ENCODE measurements at places on chromosomes 4 and X.

- DNase-seq = no peak
Measured at GRCh38 chr4:56641494-56642051, 39.5 kb downstream of the HOPX start.

DNA sequence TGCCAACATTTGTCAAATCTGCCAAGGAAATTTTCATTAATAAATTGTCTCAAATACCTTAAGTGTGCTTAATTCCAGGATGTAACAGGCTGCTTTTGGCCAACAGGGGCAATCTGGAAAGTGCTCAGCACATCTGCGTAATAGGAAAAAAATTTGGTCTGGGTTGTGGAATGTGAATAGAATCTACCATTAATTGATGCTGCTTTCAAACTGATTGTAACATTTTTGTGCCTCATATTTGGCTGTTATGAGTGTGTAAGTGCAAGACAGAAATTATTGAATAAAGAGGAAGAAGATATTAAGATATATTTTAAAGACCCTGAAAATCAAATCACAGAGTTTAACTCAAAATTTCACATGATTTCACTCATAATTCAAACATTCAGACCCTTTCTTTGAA lies 41.1 kb downstream of the REELD1 start:
- no peak for DNase-seq

GRCh38 chr4:77163641-77164040 lies 6.6 kb downstream of the CCNG2 start:
- DNase-seq = no peak

DNA sequence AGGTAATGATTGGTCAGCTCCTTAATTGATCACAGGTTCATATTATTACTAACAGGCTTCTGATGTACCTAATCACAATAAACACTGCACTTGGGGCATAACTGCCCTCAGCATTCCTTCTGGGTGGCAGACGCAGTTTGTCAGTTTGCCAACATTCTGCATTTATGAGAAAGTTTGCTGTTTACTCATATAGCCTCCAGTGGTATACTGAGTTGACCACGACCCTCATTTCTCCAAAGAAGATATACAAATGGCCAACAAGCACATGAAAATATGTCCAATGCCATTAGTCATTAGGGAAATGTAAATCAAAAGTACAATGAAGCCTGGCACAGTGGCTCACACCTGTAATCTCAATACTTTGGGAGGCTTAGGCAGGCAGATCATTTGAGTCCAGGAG lies 26.3 kb downstream of the EFHC2 start:
- no peak for DNase-seq

- DNase-seq = peak; percentile 20
Measured at GRCh38 chr4:37802068-37802666, 24.3 kb upstream of the PGM2 start.

- DNase-seq = no peak
Measured at GRCh38 chr4:145829629-145830395, 108.8 kb downstream of the ZNF827 start.

- no peak for DNase-seq
Measured at GRCh38 chr4:59936566-59936965, 1263.6 kb upstream of the ADGRL3 start.

GRCh38 chr4:7187168-7187535 lies 5.2 kb upstream of the SORCS2 start:
- DNase-seq = no peak

GRCh38 chr4:123737156-123737555 lies 340.6 kb downstream of the SPRY1 start:
- DNase-seq = no peak

DNA sequence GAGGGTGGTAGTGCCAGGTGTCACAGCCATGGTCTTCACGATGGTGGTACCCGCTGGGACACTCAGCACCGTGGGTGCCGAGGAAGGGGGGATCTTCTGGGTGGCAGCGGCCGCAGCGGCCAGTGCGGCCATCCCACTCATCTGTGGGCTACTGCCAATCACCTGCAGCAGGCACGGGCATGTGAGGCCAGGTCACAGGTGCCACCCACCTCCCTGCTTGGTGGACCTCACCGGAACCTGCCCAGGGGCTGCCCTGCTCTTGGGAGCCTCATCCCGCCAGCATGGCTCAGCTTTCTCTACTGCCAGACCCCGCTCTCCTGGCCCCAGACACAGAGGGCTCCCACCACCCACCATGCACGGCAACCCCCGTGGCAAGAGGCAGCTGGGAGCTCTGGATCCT lies 13.0 kb downstream of the HCFC1 start:
- no peak for DNase-seq

GRCh38 chr4:8189551-8190466 lies 9.3 kb upstream of the SH3TC1 start:
- no peak for DNase-seq

GRCh38 chr4:60314416-60314815 lies 885.7 kb upstream of the ADGRL3 start:
- DNase-seq = no peak

DNA sequence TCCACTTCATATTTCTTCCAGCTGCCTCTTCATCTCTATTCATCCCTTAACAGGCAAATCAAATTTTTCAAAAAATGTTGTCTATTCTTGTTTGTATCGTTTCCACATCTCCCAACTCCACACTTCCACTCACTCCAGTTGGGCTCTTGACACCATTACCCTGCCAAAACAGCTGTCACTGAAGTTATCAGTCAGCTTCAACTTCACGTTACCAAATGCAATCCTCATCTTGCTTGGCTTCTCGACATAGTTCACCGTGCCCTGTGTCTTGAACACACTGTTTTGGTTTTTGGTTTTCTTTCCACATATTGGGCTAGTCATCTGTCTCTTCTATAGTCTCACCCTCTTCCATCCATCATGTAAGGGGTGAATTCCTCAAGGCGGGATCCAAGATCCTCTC lies 65.2 kb downstream of the GALNT7 start:
- no peak for DNase-seq

- DNase-seq = peak; percentile 46
Measured at GRCh38 chrX:129360175-129360574, 163.1 kb downstream of the SMARCA1 start.

GRCh38 chrX:55056820-55057674 lies 17.8 kb upstream of the PAGE2B start:
- no peak for DNase-seq

DNA sequence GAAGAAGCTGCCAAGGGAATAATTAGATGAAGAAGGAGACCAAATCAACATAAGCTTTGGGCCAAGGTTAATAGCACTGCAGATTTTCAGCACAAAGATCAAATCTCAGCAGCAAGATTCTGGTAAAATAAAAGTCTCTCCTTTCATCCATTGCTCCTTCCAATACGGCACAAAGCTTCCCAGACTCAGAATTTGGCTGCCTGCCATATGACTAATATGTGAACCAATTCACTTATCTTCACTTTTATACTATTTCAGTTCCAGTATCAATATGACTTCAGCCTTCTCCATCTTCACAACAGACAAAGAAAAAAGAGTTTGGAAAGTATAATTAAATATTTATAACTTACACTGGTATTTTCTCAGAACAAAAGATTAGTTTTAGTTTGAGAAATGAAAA lies 978.3 kb upstream of the GRID2 start:
- no peak for DNase-seq

GRCh38 chrX:107508925-107509324 lies 59.5 kb downstream of the FRMPD3 start:
- no peak for DNase-seq

DNA sequence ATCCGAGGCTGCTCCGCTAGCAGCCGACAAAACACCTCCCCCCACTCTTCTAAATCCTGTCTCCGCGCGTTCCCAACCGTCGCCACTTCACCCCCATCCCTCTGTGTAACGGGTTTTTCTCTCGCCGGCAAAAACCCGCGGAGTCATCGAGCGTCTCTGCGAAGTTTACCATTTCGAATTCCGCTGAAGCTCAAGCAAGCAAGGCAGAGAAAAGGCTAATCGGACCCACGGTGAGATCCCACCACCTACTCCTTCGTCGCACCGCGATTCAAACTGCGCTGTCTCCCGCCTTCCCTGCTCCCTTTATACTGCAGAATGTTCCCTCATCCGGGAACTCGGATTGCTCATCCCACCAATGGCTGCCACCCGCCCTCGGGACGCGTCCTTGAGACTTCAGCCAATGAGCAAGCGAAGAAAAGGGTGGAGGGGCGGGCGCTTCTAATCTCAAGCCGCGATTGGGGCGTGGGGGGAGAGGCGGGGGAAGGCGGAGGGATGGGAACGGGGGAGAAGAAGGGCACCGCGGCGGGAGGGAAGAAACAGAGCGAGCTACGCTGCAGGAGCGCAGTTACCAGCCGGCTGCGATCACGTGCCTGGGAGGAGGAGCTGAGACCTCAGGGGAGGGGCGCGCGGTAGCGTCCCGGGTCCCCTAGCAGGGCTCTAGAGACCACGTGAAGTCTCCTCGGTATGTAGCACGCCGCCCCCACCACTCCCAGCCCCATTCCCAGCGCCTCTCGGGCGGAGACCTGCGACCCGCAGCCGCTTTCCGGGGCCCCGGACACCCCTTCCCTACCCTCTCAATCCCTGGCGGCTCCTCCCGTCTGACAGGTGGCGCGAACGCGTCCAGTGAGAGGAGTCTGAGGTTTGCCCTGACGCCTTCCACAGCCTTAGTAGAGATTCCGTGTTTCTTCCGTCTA lies at the start of gene H2AZ1:
Gene H2AZ1 (minus strand): TSS at position 277 of the 914 bp plus-strand sequence. CDS start 105 bp downstream, at position 172.
- DNase-seq = peak; percentile 99

DNA sequence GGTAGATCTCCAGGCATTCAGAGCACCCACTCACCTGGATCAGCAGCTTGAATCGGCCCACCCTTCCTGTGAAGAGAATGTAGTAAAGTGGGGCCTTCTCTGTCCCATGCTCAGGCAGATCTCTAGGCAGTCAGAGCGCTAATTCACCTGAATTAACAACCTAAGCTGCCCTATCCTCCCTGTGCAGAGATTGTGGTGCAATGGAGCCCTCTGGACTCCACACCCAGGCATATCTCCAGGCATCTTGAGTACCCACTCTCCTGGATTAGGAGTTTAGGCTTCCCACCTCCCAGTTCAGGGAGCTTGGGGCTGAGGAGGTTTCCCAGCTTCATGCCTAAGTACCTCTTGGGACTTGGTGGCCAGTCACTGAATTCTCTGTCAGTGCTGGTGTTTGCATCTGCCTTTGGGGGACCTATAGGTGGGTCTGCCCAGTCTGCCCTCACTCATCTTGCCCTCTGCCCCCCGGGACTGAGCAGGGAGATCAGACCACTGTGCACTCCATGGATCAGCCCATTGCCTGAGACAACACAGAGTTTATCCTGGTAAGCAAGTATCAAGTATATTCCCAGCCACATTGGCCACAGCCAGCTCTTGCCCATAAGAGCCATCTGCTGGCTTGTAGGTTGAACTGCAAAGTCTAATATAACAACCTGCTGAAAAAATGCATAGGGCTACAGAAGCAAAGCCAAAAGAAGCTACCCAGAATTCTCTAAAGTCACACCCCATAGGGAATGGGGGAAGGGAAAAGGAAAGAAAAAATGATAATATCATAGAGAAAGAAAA lies 372.9 kb downstream of the KLHL13 start:
- no peak for DNase-seq

DNA sequence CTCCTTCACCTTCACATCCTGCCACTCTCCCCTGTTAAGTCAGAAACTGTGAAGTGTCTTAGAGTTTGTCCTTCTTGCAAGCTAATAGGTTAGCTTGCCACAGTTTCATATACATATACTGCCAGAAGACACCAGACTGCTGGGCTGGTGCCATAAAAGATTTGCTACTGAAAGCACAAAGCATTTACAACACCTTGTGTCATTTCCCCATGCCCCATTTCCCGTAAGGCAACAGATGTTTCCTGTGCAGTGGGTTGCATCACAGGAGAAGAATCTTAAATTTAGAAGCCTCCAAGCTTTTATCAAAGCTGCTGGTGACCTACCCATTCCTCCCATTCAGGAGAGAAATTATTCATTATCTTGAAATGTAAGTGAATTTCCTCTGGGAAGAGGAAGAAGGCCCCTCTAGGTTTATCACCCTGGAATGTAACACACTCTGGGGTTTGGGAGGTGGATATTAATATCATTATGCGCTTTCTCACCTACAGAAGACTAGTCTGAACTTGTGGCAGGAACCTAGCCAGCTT lies 34.5 kb upstream of the RAB33B start:
- DNase-seq = peak; percentile 75

- DNase-seq = no peak
Measured at GRCh38 chrX:106397788-106398538, 213.8 kb upstream of the RADX start.

DNA sequence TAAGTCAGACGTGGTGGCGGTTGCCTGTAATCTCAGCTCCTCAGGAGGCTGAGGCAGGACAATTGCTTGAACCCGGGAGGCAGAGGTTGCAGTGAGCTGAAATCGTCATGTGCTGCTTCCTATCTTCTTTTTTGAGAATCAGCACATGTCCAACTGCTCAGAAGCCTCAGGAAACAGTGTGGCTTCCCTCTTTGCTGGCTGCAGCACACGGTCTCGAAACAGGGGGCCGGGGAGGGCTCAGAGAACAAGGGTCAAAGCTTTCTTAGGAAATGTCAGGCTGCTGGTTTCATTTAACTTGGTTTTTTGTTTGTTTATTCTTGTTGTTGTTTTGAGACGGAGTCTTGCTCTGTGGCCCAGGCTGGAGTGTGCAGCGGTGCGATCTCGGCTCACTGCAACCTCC lies 31.3 kb downstream of the CRLF2 start:
- no peak for DNase-seq

DNA sequence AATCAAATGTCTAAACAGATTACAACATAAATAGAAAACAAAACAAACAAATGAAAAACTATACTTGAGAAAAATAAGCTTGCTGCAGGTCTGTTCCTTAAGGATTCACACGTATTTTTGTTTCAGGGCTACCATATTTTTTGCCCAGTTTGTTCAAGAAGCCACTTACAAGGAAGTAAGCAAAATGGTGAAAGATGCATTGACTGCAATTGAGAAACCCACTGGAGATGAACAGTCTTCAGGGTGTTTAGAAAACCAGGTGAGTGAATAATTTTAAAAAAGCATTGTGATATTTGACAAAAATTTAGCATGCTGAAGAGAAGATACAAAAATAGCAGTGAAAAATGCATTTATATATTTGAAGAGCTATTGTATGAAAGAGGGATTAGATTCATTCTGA lies 2.0 kb downstream of the AFP start:
- DNase-seq = no peak

GRCh38 chr4:52968691-52969090 lies 106.6 kb downstream of the RASL11B start:
- no peak for DNase-seq

- DNase-seq = no peak
Measured at GRCh38 chr4:186900232-186900900, 176.7 kb upstream of the FAT1 start.

DNA sequence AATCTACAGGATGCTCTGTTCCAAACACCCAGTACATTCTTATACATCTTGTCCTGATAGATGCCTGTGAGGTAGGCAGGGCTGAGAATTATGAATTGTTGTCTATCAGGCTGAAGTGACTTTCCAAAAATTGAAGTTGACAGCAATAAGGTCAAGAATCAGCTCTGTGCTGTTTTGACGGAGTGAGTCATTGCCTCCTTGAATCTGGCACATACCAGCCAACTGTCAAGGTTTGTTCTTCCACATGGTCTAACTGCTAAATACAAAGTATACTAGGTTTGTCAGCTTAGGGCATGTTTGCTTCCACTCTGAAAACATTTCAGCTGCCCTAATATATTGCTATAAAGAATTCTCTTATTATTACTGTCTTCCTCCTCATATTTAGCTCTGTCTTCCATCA lies 32.3 kb downstream of the SH3RF1 start:
- no peak for DNase-seq

GRCh38 chr4:159195361-159195769 lies 92.5 kb downstream of the RAPGEF2 start:
- DNase-seq = no peak

Measured in inflammatory macrophage (primary cell).